ENCODE measurements at places on chromosomes 7 and 10. TPM values are rescaled to one million over a fixed set of nuclear protein-coding genes. Genes with fewer than 3 reads are reported as not detected.

DNA sequence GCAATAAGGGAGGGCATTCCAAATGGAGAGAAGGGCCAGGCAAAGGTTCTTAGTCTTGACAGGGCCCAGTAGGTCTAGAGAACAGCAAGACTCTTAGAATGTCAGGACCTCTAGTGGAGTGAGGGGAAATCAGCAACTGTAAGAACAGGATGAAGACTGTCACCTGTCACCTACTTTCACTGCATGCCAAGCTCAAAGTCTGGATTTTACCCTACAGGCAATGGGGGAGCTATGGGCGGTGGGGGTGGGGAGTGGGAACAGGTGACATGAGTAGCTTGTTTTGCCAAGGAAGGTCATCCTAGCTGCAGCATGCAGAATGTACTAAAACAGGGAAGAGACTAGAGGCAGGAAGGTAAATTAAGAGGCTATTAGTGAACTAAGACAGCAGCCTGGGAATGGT, 18.3 kb downstream of the GOT1 start:
- no peak for DNase-seq

DNA sequence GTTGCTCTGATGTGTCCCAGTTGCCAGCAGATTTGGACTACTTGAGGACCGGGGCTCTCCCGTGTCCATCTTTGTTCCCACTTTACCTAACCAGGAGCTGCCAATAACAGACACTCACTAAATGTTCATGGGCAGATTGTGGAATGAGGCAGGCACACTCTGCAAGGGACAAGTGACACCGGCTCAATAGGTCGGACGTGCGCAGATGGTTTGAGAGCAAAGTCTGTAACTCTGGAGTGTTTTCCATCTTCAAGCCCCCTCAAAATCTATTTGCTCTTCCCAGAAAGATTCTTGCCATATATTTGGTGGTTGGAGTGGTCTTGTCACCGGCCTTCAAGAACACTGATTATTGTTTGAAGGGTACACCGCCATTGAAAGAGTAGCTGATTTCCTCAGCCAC, 47.2 kb downstream of the THNSL1 start:
- no peak for DNase-seq

- no peak for DNase-seq
These were observed 39.0 kb downstream of the HTR5A start for GRCh38 chr7:155109121-155109520.

GRCh38 chr7:2717293-2718261, 29.6 kb downstream of the AMZ1 start:
- no peak for DNase-seq

GJD4 gene
- 0.17 TPM for polyA plus RNA-seq

- DNase-seq, result no peak
These were observed 80.0 kb downstream of the DAGLB start for GRCh38 chr7:6367701-6368211.

DNA sequence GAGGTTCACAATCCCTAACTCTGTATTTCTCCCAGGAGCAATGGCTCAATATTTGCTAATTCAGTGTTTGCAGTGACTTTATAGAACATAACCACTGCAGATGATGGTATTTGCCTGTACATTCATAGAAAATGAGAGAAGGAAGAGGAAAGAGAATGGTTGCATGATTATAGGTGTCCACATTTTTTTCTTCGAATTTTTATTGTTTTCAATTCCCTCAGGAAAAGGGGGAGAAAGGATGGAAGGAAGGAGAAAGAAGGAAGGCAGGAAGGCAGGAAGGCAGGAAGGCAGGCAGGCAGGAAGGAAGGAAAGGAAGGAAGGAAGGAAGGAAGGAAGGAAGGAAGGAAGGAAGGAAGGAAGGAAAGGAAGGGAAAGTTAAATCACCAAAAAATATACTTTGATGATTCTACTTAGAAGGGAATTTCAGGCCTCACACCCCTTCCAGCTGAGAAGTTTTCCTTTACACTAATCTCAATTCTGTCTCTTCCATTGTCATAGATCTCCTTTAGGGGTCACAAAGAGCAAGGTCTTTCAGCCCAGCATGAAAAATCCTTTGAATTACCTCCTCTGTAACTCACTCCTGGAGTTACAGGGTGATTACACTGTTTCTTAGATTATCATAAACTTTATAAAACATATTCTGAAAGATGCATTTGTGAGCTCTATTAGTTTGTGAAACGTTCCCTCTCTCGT, 118.8 kb upstream of the INHBA start:
- DNase-seq, result no peak

ABCC2 gene
- 6.0 TPM for polyA plus RNA-seq

CAMK2B gene
- 3.1 TPM for polyA plus RNA-seq

Measured in left renal pelvis (tissue), 4 donors.